CD4-positive, alpha-beta T cell treated with Interleukin-4 for 4 hours (primary cell): ENCODE measurements at places on chromosomes 3 and 15.

GRCh38 chr3:183438735-183439134 lies 10.3 kb upstream of the MCF2L2 start:
- DNase-seq = no peak

GRCh38 chr15:39774688-39775267 lies 7.9 kb downstream of the FSIP1 start:
- DNase-seq = peak; percentile 57

GRCh38 chr15:43749690-43750345 lies 3.6 kb downstream of the PDIA3 start:
- peak; percentile 65 for DNase-seq

GRCh38 chr3:171228240-171228639 lies 201.7 kb upstream of the SLC2A2 start:
- DNase-seq = no peak

DNA sequence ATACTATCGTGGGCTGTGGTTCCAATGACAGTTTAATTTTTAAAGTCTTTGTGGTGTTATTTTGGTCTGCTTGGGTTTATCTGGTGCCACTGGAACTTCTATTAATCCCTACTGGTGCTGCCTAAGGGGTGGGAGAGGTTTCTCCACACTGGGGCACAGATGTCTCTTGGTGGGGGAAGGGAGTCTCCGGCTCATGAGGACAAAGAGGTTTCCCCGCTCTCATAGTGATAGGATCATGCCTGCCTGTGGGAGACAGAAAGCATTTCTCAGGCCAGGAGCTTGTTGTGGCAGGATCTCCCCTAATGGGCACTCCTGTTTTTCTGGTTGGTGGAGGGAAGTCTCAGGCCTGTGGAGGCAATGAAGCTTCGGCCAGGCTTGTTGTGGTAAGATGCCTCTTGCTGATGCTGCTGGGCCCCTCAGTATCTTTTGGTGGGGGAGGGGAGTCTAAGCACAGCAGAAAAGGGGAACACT lies 84.3 kb upstream of the THRB start:
- DNase-seq = no peak

DNA sequence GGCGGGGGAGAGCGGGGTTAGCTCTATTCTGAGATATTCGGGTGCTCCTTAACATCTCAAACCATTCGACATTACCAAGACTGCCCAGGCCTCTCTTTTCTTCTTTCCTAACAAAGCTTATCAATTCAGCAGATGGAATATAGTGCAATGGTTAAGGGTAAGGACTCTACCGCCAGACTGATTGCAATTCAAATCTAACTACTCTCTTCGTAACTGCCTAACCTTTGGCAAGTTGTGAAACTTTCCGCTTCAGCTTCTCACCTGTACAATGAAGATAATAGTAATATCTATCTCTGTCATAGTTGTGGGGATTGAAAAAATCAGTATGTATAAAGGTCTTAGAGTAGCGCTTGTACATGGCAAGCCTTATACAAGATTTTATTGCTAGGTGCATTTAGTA lies 972 bp downstream of the UBA5 start:
- DNase-seq = no peak
